NCI-H446 treated with DMSO at 0.1 percent for 48 hours (cell line): ENCODE measurements at places on chromosomes 4 and X.

DNA sequence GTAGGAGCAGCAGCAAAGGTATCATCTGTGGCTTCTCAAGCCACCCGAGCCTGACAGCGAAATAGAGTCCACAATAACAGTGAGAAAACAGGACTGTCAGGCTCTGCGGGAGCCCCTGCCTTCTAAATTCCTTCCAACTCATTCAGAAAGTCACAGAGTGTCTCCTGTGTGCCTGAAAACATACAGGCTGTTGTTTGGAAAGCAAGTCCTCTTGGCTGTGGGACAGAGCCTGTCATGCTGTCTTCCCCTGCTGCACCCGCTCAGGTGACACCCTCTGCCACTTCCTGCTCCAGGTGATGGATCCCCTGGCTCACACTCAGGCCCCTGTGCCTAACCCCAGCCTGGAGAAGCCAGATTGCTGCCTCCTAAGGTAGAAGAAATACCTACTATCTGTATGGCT lies 152.3 kb downstream of the RAB28 start:
- no peak for DNase-seq

DNA sequence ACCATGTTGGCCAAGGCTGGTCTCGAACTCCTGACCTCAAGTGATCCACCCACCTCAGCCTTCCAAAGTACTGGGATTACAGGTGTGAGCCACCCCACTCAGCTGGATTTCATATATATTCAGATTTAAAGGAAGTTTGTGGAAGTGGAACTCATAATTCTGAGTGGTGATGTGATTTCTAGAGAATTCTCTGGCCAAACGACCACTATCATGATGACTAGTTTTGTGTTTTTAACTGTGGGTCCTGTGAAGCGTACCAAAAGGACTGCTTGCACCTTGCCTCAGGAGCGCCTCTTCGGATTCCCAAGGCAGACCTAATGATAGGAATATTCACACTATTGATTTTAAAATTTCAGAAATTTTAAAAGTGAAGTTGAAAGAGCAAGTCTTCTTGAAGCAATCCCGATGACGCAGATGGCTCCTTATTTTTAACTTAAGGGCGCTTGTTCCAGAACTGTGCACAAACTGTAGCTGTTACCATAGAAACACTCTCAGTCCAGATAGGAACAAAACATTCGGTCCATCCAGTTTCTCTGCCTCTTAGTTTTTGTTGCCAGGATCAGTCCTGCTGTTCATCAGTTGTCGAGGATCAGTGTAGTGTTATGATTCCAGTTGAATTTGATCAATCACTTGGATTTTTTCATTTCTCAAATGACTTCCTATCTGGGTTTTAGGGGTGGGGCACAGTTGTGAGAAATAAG lies 51.7 kb upstream of the CLCN4 start:
- DNase-seq = no peak

DNA sequence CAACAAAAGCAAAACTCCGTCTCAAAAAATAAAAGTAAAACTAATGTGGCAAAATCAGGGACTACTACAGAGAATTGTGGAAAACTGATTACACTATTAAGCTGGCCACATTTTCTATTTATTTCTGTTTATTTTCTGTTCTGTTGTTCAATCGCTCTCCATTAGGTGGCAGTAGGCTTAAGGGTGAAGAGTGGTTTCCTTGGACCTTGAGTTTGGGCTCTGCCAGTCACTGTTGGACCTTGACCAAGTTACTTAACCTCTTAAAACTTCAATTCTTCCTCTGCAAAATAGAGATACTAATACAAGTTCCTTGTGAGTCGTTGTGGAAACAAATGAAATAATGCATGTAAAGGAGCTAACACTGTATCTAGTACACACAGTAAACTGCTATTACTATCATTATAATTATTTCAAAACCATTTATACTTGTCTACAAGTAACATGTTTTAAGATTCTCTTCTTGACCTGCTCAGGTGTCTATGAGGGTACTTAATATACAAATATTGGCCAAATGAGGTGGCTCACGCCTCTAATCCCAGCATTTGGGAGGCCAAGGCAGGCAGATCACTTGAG lies 15.2 kb downstream of the HSD17B11 start:
- DNase-seq = peak; percentile 28

DNA sequence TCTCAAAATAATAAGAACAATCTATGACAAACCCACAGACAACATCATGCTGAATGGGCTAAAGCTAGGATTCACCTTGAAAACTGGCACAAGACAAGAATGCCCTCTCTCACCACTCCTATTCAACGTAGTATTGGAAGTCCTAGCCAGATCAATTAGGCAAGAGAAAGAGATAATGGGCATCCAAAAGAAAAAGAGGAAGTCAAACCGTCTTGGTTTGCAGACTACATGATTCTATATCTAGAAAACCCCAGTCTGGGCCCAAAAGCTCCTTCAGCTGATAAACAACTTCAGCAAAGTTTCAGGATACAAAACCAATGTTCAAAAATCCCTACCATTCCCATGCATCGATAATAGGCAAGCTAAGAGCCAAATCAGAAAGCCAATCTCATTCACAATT lies 59.0 kb downstream of the CHM start:
- no peak for DNase-seq

- DNase-seq = no peak
Observed at GRCh38 chr4:100299046-100299840, 109.0 kb upstream of the DDIT4L start.

DNA sequence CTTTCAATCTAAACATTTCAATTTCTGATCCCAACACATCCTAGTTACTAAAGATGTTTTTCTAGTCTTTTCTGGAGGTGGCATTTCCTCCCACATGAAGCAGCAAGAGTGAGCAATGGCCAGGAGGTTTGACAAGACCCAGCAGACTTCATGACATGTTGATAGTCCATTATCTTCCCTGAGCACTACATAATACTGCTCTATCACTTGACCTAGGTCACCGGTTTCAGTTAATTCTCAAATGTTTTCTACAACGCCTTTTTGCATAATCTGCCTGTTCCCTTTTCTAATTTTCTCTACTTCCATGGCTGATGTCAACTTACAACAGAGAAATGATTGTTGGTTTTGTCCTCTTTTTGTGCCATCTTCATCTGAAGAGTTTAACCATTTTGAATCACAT lies 62.0 kb upstream of the GPRIN3 start:
- DNase-seq = no peak

- DNase-seq = no peak
Observed at GRCh38 chr4:152591396-152591795, 55.5 kb upstream of the FBXW7 start.

DNA sequence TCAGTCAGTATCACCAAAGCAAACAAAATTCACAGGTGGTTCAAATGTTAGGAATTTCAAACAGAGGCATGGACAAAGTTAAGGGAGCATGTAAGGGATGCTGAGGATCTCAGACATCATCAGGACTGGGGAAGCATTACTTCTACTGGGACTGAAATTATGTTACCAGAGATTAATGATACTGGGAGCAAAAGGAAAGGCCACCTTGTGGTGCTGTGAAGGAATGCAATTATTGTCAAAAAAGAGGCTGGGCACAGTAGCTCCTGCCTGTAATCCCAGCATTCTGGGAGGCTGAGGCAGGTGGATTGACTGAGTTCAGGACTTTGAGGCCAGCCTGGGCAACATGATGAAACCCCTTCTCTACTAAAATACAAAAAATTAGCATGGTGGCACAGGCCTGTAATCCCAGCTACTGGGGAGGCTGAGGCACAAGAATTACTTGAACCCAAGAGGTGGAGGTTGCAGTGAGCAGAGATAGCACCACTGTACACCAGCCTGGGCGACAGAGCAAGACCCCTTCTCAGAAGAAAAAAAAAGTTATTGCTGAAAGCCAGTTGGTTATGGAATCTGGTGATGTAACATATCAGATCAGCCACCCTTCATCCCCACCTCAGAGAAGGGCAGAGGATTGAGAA lies 954.3 kb downstream of the PCDH7 start:
- no peak for DNase-seq

DNA sequence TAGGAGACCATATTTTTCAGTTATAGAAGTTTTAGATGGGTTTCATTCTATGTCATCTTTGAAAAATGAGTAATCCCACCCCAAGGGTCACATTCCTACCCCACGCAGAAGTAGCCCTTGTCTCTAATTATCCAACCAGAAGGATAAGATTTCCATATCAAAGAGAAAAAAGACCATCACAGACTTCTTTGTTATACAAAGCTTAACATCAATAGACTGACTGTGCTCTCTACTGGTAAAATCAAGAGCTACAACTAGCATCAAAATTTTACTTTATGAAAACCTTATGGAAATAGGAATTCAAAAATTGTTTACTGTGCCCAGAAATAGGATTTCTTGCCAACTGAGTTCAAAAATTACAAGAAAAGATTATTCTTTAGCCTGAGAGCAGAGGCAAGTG lies 24.9 kb downstream of the TNMD start:
- DNase-seq = no peak

GRCh38 chr4:147456706-147457105 lies 24.2 kb upstream of the EDNRA start:
- DNase-seq = no peak

- no peak for DNase-seq
Observed at GRCh38 chrX:153921070-153921469, 5.0 kb downstream of the ARHGAP4 start.

- no peak for DNase-seq
Observed at GRCh38 chr4:119785963-119786362, 157.4 kb upstream of the PDE5A start.

GRCh38 chr4:107710493-107711459 lies 9.3 kb downstream of the PAPSS1 start:
- DNase-seq = no peak

GRCh38 chr4:139839403-139840031 lies 173.9 kb downstream of the MGST2 start:
- no peak for DNase-seq

- no peak for DNase-seq
Observed at GRCh38 chr4:121938282-121939092, 13.4 kb downstream of the TRPC3 start.

DNA sequence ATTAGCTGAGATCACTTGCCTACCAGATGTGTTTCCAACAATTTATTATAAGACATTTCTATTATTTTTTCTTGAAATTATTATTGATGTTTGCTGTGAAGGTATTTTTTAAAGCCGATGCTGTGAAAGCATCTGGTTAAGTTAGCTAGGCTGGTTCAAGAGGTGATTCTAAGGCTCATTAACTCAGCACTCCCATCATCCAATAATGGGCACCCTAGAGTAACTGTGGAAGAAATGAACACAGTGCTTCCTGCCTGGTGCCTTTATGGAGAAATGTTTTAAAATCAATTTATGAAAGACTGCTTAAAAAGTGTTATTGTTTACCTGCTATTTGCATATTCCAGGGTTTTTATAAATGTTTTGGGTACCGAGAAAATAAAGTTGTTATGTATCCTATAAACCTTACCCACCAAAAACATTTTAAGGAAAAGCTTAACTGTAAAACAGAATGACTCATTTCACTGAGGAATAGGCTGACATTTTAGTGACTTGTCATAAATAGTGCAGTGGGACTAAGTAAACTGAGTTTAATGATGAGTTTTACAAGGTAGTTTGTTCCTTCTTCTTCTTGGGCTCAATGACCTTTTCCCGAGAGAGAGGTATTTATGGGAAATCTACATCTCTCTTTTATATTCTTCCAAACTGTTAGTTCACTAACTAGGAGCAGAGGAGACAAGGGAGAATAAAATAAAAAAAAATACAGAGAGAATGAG lies 310.0 kb upstream of the AADAT start:
- DNase-seq = no peak

DNA sequence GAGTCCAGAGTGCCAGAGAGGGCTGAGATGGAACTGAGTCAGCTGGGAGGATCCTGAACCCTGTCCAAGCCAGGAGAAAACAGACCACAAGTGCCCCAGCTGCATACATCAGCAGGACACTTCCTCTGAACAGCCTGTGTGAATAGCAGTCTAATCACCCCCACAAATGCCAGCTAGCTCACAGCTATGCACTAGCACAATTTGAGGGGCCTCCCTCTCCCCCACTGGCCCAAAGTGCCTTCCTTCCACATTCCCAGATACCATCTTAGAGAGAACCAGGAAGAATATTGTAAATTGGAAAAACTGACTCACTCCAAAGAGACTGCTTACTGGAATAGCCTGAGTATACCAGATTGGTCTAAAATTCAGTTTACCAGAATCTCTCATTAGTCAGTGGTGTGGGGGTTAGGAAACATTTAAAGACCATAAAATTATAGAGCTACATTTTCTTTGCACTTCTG lies 292.6 kb upstream of the KLF3 start:
- DNase-seq = no peak

GRCh38 chrX:56826020-56826419 lies 97.0 kb downstream of the NBDY start:
- no peak for DNase-seq

DNA sequence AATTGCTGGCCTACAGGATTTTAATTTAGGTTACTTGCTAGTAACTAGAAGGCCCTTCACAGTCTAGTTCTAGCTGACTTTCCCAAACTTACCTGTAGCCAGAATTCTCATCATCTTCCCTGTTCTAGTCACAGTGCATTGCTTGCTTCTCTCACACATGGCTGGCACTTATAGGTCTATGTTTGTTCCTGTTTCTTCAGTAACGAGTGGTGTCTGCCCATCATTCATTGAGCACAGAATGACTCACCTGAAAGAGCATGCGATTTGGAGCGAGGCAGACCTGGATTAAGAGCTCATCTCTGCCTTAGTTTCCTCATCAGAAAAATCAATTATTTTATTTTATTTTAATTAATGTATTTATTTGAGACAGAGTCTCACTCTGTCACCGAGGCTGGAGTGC lies 201.7 kb upstream of the ANK2 start:
- no peak for DNase-seq

- no peak for DNase-seq
Observed at GRCh38 chr4:6773106-6773505, 9.4 kb upstream of the KIAA0232 start.

DNA sequence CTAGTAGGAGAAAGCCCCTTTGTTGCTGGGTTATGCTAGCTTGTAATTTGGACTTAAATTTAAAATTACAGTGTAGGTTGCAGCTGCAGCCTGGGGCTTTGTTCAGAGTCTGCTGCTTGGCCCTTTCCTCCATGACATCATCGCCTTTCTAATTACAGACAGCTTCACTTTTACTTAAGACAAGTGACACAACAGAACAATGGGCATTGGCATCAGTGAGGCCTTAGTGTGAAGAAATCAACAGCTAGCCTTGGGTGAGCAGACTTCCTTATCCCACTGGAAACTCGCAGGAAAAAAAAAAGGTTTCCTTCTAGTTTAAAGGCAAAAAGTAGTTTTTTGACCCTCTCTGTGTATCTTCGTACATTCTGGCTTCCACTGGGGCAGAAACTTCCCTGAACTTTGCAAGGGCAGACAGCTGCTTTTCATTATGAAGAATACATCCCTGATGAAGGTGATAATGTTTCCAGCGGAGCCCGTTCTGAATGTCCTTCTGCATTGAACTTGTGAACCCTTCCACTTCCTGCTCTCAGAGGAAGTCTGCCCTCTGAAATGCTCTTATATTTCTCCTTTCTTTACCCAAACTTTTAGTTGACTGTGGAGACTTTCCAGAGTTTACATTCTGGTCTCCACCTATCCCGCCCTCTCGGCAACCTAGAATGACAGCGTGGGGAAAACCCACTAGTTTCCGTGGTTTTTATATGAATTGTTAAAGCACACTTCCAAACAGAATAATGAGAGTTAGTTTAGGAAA lies 123.2 kb upstream of the FAM9C start:
- DNase-seq = no peak
